ENCODE measurements at places on chromosomes 7 and 10. TPM values are rescaled to one million over a fixed set of nuclear protein-coding genes. Genes with fewer than 3 reads are reported as not detected.
A peak's percentile ranks its signal among the peaks of the same experiment; 100 is the strongest.

DNA sequence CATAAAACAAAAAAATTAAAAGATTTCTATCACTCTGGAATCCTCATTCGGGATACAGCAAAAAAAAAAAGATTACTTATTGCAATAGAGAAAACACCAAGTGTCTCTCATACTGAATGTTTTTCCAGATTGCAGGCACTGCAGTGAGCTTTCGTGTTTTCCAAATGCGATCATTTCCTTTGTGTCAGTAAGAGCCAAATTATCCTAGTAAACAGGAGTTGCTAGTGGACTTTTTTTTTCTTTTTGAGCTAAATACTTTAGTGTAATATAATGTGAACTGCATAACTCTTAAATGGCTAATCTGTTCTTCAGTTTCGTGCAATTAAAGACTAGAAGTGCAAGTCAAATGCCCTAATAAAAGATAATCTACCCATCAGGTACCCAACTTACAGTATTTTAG lies 44.4 kb upstream of the TOMM7 start:
- DNase-seq = no peak

GRCh38 chr10:28872587-28873165 lies 195.4 kb downstream of the BAMBI start:
- DNase-seq = no peak

DNA sequence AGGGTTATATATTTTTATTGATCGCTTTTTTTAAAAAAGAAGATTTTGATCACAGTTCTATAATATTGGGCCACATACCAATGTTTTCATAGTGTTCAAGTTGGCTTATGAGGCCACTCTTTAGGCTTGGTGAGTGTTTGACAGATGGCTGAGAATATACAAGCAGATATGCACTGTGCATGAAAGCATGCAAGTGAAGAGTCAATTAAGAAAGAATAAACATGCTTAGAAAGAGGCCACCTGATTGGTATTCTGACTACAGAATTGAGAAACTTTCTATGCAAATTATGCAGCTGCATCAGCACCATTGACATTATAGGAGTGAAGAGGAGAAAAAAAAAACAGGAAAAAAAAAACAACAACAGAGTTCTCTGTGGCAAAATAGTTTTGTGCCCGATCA lies 39.9 kb downstream of the CABCOCO1 start:
- no peak for DNase-seq

DNA sequence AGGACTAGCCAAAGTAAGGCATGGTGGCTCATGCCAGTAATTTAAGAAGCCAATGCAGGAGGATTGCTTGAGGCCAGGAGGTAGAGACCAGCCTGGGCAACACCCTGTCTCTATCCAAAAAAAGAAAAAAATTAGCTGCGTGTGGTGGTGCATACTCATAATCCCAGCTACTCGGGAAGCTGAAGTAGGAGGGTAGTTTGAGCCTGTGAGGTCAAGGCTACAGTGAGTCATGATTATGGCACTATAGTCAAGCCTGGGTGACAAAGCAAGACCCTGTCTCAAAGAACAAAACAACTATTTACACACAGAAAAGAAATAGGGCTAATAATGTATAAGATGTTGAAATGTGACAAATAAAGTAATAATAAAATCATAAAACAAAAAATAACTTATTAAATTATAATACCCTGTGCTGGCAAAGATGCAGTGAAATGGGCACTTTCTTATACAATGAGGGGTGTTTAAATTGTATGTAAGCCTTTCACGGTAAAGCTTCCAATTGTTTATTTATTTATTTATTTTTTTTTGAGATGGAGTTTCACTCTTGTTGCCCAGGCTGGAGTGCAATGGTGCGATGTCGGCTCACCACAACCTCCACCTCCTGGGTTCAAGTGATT lies 175.2 kb downstream of the TPST1 start:
- no peak for DNase-seq

GRCh38 chr7:144534196-144534595 lies 130.7 kb upstream of the NOBOX start:
- DNase-seq = no peak

- peak; percentile 83 for DNase-seq
These were observed 23.2 kb upstream of the ZNF32 start for GRCh38 chr10:43671659-43672531.

GRCh38 chr10:125006921-125007426 lies 65.1 kb downstream of the ZRANB1 start:
- DNase-seq = no peak

LLCFC1 gene
- total RNA-seq = not detected

SLC13A1 gene
- not detected for total RNA-seq

- DNase-seq = no peak
These were observed 149.4 kb downstream of the DNAJB6 start for GRCh38 chr7:157486007-157486755.

DNA sequence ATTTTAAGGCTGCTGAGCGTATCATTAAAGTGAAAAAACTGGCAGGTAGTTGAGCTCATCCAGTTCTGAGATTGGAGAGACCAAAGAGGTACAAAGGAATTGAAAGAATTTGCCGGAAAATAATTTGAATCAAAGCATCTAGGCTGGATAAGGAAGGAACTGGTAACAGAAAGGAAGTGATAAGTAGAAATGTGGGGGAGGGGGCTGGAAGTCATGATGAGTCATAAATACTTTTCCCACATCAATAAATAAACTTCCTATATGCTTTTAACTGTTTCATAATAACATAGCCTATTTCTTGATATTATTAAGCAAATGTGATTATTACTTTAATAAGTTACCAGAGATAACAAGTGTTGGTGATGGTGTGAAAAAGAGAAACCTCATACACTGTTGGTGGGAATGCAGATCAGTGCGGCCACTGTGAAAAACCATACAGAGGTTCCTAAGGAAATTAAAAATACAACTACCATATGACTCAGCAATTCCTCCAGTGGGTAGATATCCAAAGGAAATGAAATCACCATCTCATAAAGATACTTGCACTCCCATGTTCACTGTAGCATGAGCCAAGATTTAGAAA lies 27.0 kb downstream of the ZNF438 start:
- DNase-seq = no peak

DNA sequence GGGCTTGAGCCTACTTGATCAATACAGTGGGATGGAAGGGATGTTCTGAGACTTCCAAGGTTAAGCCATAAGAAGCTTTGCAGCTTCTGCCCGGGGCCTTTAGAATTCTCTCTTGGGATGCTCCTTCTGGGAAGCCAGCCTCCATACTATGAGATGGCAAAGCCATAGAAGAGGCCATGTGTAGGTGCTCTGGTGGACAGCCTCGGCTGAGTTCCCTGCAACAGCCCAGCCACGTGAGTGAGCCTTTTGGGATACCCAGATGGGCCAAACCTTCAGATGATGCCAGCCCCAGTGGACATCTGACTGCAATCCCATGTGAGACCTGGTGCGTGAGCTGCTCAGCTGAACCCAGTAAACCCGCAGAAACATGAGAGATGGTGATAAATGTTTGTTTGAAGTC lies 370.6 kb downstream of the RPS24 start:
- no peak for DNase-seq

RRP12 gene
- 35.1 TPM for total RNA-seq

GRCh38 chr10:95290461-95291364 lies at the start of gene PDLIM1:
TSS of gene PDLIM1 (minus strand) at chr10:95291003. CDS start at chr10:95290915, 88 bp downstream.
- DNase-seq = no peak

CYCS gene
- total RNA-seq = 74.3 TPM

DNA sequence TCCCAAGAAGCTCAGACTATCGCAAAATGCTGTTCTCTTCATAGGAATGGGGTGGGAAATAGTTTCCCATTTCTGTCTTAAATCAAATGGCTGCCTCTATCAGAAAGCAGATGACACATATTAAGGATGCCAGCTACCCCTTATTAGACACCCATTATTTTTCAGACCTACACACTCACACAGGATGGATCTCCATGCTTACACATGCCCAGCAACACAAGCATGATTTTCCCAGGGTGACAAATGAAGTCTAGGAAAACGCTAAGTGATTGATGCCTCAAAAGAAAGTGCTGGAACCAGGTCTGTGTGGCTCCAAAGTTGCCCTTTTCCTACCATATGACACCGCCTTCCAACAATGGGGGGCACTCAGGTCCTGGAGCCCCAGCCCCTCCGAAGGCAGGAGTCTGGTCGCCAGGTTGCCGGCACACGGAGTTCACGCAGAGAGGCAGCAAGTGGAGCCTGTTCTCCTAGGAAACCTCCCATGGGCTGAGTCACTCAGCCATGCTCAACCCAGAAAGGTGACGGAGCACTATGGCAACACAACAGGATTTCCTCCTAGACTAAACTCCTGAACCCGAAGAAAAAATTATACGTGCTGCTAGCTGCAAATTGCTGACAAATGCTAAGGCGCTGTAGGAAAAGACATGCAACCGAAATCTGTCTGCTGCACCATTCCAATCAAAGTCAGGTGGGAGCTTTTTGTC lies 19.8 kb downstream of the VOPP1 start:
- DNase-seq = peak; percentile 50

PILRB gene
- 21.5 TPM for total RNA-seq

GRCh38 chr10:98892523-98892922 lies 343.1 kb downstream of the HPSE2 start:
- no peak for DNase-seq

ACSM6 gene
- total RNA-seq = not detected

DNA sequence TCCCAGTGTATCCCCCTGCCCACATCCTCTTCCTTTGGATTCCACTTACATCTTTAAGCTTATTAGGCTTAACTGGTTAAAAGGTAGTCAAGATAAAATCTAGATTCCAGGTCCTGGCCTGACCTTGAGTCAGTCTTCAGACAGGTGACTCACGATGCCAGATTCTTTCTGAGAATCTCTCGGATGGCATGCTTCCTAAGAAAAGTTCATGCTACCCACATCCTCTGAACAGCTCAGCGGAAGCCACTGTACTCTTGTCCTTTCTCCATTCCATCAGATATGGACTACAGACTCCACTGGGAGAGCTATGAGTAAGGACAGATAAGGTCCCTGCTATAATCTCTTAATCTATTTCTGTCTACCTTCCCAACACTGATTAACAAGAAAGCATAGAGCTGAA lies 43.4 kb downstream of the DNMBP start:
- no peak for DNase-seq

METTL27 gene
- not detected for total RNA-seq

OR2A5 gene
- total RNA-seq = not detected

GRCh38 chr10:4283846-4284610 lies 499.0 kb upstream of the KLF6 start:
- DNase-seq = peak; percentile 12

DNA sequence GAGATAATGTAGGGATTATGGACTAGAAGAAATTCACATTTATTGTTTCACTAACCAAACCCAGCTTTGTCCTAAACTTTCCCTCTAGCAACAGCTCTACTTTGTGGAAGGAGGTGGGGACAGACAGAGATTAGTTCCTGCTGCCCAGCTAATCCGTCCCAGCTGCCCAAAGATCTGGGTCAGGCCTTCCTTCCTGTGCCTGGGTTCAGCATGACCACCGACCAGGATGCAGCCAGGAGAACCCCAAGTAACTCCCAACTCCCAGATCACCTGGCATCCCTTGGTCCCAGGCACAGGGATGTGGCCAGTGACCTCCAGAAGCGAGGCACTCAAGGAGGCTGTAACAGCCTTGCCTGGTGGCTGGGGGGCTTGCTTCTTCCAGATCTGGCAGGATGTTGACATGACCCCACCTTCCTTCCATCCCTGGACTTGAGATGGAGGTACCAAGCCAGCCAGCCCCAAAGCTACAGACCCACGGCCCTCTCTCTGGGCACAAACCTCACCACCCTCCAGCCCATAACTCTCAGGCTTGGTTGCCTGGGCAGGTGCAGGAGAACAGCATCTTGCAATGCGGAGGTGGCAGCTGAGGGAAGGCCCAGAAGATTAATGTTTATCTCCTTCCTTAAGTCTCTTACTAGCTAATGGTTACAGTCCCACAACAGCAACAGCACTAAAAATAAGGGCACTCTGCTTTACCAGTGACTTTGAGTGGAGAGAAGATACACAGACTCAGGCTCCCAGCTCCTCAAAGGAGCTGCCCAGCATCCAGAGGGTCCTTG lies 11.1 kb downstream of the CAMK2G start:
- no peak for DNase-seq

GRCh38 chr10:121823993-121824463 lies 103.8 kb downstream of the ATE1 start:
- DNase-seq = peak; percentile 51

DNA sequence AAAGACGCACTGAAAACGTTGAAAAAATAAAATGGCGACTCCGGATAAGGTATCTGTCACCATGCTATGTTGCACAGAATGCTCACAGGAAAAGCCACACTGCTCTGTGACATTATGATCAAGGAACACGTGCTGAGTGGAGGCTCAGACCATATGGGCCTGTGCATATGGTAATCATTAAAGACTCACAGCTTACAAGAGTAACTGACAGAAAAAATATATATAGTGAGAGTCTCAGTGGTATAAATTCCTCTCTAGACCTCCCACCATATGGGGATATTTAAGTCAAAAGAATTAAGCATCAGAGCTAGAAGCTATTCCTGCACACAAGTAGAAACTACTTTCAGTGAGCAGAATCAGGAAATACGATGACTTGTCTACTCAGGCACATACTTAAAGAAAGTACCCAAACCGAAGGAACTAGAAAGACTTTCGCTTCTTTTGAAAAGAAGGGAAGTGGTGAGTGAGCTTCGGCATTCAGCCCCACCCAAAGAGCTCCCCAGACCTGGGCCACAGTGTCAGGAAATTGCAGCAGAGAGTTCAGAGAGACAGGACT lies 65.1 kb upstream of the MPP7 start:
- peak; percentile 55 for DNase-seq

PRRT4 gene
- total RNA-seq = not detected

JAKMIP3 gene
- total RNA-seq = 0.27 TPM

GRCh38 chr7:74231232-74231590 lies 21.4 kb downstream of the LAT2 start:
- DNase-seq = no peak

CALCR gene
- not detected for total RNA-seq

GRCh38 chr7:87339373-87339897 lies 6.0 kb upstream of the CROT start:
- DNase-seq = no peak

GRCh38 chr7:88477976-88478375 lies 171.3 kb upstream of the STEAP4 start:
- no peak for DNase-seq

- DNase-seq = no peak
These were observed 78.1 kb upstream of the SLC25A13 start for GRCh38 chr7:96400001-96400400.

DDC gene
- not detected for total RNA-seq

- DNase-seq = no peak
These were observed 317.2 kb downstream of the PHF14 start for GRCh38 chr7:11290863-11291262.

MPP7 gene
- not detected for total RNA-seq

DNA sequence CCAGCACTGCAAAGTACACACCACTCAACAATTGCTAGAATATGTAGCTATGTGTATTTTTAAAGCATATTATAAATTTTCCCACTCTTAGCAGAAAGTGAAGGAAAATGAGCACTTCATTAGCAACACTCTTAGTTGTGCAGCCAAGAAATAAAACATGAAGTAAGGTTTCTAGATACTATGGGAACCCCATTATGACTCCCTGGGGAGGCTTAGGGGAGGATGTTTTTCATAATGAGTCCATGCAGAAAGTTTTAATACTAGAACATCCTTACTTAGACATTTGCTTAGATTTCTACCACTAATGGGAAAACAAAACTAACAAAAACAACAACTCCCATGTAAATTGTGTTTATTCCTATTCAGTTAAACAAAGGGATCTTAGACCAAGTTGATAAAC lies 148.4 kb upstream of the HDAC9 start:
- no peak for DNase-seq

GRCh38 chr7:130432886-130433285 lies 7.9 kb downstream of the CEP41 start:
- DNase-seq = no peak

GRCh38 chr7:4178416-4178815 lies 503.7 kb upstream of the FOXK1 start:
- no peak for DNase-seq

- DNase-seq = no peak
These were observed 303.1 kb upstream of the IMMP2L start for GRCh38 chr7:111865430-111865829.

LBX1 gene
- 17.5 TPM for total RNA-seq
